ENCODE measurements at places on chromosomes 7 and 10.

DNA sequence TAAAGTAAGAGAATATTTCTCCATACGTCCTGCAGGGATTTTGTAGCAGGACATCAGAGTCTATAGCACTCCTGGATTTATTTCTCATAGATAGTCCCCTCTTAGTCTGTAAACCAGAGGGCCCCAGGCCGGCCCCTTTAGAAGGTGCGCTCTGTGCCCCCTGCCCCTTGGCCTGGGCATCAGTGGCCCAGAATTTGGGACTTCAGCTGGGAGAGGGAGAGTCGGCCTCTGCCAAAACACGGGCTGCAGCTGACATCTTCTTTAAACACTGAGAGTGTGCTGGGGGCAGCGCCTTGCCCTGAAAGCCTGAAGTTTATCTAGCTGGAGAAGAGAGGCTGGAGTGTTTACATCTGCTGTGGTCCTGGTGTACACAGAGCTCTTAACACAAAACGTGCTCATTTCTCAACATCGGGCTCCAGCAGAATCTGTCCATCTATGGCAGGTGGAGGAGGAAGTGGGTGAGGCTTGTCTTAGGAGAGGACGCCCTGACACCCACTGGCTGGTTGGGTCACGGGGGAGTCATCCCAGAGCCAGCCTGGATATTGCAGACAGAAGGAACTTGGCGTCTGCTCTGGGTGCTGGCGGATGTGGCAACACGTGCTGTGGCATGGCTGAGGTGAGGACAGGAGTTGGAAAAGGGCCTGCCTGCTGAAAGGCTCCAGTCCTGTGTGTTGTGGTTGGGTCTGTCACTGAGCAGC, 5.0 kb upstream of the TACR2 start:
- DNase-seq = no peak

DNA sequence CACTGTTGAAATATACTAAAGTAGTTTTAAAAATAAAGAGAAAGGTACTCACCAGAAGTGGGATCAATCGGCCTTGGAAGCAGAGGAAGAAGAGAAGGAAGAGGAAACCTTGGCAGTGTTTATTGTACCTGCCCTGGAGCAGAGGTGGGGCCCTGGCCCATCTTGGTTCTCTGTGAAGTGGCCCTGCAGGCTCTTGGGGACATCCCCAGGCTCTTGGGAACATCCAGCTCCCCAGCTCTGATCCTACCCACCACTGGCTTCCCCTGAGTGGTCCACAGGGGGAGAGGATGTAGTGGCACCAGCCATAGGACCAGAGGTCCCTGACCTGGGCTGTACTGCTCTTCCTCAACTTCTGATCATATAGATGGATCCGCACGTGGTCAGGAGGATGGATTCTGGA, 22.3 kb upstream of the RET start:
- no peak for DNase-seq

DNA sequence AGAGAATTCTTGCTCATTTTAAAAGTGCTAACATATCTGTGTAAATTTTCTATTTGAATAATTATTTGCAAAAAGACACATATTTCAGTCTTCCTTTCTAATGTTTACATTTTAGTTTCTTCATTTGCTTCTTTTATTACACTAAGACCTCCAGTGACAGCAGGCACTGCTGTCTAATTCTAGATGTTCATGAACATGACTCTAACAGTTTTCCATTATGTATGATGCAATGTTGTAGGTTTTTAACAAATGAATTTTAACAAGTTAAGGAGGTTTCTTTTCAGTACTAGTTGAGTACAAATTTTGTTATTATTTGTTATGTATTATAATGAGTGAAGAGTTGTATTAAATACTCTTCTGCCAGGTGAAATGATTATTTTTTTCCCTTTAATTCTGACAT, 83.6 kb downstream of the GRB10 start:
- DNase-seq = no peak

DNA sequence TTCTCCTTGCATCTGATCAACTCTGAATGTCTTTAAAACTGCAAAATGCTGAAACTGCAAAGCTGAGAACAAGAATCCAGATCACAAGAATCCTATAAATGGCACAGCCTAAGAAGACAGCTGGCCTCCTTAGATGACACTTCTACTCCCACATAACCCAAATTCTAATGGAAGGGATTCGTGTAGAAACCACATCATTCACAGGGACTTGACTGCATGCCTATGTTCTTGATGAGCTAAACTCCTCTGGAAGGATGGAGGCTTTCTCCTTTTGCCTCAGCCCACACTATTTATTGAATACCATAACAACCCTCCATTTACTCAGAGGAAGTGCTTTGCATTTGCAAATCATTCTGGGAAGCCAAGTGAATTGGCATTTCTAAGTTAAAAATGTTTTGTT, 252.5 kb upstream of the VWC2 start:
- no peak for DNase-seq

DNA sequence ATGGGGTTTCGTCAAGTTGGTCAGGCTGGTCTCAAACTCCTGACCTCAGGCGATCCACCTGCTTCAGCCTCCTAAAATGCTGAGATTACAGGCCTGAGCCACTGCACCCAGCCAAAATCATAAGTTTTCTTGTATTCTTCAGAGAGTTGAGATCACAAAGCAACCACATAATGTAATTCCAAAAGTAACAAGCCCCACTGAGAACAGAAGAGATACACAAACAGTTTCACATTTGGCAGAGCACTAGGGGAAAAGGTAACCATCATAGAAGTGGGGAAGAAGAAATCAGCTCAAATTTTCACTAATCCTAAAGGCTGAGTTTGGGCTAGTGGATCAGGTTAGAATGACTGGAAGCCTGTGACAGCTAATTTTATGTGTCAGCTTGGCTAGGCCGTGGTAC, 5.4 kb upstream of the CEP41 start:
- DNase-seq = no peak

DNA sequence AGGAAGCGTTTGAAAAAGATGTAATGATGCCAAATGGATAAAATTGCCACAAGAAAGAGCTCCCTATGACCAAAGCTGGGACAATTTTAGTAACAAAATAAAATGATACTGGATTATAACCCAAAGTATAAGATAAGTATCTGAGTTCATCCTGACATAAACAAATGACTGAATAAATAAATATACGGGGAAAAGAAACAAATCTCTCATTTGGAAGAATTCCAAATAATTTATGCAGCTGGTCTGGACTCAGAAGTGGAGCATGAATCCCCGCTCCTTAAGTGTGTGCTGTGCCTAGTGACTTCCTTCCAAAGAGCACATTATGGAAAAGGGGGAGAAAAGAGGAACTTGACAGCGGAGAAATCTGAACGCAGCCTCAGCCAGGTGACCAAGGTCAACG, 186.2 kb downstream of the RAMP3 start:
- no peak for DNase-seq

DNA sequence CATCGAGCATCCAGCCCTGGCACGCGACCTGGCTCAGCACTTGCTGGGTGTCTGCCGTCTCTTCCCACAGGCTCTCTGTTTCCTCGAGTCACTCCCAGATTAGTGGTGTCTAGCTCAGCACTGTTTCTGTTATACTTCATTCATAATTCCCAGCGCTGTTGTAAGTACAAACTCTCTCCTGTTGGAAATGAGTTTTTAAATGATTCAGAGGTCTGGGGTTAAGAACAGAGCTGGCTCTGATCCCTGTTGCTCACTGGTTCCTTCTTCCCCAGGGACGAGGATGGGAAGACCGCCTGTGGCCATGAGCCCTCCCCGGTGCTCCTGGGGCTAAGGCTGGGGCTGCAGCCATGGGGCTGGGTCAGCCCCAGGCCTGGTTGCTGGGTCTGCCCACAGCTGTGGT, 17.3 kb upstream of the C10orf95 start:
- no peak for DNase-seq

DNA sequence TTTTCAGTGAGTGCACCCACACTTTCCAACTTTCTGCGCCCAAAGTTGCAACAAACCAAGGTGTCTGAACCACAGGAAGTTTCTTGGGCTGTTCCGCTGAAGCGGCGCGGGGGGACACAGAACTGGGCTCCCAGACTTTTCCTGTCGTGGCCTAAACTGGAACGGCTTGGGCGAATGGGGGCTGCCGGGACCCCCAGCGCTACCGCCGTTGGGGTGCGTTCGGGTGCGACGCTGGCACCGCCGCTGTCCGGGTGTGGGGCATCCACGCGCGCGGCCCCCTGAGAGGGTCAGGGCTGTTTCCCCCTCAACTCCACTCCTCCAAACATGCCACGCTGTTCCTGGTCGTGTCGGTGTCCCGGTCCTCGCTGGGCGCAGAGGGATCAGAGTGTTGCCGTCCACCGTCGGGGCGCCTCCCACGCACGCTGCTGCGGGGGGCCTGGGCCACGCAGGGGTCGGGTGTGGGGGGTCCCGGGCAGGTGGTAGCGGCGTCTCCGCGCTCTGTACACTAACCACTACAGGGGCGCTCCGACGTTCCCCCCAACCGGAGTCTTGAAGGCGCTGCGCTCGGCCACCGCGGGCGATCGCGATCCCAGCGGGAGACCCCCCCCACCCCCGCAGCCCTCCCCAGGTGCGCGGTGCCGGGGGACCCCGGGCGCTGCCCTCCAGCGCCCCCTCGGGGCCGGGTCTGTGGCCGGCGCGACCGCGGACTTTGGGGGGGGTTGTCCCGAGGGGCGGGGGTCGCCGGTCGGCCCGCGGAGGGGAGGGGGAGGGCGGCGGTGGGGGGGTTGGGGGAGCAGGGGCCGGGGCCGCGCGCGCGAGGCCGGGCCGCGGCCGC, 2.2 kb upstream of the CUX1 start:
- DNase-seq = no peak

- no peak for DNase-seq
Observed at GRCh38 chr7:2526659-2527504, 7.3 kb downstream of the LFNG start.

DNA sequence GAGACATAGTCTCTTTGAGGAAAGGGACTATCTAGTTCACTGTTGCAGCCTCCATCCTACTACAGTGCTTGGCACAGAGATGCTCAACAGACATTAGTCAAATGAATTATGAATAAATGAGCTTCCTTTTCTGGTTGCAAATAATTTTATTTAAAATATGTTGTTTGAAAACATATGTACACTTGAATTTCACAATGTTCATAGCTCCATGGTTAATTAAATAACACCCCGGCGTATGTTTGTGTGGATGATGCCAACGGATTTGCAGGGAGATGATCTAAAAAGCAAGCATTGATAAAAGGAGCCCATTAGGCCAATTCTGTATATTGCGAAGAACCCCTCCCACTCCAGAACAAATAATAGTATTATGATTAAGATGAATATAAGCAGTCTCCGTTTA, 47.8 kb upstream of the ORC5 start:
- no peak for DNase-seq

GRCh38 chr10:5508786-5509185, 9.4 kb upstream of the CALML5 start:
- no peak for DNase-seq

DNA sequence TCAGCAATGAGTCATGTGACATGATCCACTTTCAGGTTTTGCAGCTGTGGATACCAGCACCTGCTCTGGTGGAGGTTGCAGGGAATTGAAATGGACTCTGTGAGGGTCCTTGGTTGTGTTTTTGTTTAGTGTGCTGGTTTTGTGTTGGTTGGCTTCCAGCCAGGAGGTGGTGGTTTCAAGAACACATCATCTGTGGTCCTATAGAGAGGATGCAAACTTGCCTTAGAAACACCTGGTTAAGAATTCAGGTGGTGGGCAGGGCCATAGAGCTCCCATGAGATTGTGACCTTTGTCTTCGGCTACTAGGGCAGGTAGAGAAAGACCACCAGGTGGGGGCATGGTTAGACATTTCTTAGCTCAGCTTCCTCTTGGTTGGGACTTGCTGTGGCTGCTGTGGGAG, 59.2 kb upstream of the CYP2C9 start:
- no peak for DNase-seq

DNA sequence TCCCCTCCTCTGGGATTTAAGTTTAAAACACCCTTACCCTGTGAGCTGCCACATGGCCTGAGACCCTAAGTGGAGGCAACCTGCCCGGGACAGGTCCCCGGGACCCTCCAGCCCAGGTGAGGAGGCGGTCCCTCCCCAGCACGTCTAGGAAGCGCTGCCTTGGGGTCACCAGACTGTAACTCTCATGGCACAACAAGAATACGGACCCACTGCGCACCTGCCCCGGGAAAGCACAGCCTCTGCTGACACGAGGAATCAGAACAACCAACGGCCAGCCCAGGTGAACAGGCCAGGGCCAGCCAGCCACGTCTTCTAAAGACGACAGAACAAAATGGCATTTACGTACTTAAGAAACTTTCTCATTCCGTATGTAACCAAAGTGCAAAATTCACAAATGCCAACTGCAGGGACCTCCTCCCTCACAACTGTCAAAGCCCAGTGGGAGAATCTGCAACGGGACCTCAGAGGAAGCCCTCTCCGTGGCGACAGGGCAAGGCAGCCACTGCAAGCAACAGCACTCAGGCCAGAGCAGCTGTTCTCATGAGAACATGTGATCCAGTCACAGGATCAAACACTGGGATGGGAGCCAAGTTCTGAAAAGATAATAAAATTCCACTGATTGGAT, 208.4 kb downstream of the DIP2C start:
- DNase-seq = no peak

DNA sequence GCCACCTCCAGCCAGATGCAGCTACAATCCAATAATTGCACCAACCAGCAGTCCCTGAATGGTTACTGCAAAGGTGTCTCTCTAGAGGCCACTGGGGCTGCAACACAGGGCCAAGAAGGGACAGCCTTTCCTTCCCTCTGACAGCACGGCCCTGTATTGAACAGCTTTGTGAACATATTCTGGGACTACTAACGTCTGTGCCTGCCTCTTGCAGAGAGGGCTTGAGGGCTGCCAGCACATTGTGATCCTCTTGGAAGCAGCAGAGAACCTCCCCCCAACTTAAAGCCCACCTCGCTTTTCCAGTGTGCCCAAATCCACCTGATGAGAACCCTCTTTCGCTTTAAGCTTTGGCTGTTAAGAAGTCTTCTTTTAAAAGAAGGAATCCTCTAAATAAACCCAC, 415.9 kb downstream of the RPS24 start:
- no peak for DNase-seq

DNA sequence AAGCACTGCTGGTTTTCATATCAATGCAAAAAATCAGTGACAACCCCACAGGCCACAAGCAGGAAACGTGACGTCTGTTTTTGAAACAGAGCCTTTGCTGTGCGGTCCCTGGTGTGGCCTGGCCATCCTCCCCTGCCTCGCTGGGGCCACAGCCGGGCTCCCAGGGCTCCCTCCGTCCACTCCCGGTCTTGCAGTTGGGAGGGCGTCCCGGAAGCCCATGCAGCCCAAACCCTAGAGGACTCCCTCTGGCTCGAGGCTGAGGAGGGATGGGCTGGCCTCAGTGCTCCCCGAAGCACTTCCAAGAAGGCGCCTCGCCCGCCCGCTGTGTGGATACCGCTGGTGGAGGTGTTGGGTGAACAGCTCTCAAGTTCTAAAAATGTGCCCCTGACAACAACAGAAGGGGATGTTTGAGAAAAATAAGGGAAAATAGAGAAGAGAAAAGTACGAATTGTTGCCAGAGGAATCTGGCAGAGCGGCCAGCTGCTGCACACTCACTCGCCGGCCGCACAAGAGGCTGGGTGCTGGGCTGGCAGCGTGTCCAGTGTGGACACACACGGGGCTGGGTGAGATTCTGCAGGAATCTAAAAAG, 73.5 kb downstream of the ZRANB1 start:
- no peak for DNase-seq

DNA sequence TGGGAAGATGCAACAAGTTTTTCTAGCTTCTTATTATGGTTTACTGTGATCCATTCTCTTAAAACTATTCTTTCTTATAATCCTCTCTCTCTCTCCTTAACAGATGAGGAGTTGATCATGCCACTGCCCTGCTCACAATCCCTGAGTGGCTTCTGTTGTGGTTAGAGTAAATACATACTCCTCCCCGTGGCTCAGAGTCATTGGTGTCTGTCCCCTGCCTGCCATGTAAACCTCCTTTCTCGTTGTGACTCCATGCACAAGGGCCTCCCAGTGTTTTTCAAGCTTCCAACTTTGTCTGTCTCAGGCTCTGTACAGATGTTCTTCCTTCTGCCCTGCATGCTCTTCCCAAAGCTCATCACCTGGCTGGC, 20.4 kb downstream of the CCNY start:
- DNase-seq = no peak

All from NCI-H187 treated with DMSO at 0.1 percent for 48 hours (cell line).